ENCODE measurements at places on chromosomes 11 and 22.

GRCh38 chr11:118136341-118136740 is 16.3 kb downstream of the SCN4B start:
- DNase-seq: no peak

DNA sequence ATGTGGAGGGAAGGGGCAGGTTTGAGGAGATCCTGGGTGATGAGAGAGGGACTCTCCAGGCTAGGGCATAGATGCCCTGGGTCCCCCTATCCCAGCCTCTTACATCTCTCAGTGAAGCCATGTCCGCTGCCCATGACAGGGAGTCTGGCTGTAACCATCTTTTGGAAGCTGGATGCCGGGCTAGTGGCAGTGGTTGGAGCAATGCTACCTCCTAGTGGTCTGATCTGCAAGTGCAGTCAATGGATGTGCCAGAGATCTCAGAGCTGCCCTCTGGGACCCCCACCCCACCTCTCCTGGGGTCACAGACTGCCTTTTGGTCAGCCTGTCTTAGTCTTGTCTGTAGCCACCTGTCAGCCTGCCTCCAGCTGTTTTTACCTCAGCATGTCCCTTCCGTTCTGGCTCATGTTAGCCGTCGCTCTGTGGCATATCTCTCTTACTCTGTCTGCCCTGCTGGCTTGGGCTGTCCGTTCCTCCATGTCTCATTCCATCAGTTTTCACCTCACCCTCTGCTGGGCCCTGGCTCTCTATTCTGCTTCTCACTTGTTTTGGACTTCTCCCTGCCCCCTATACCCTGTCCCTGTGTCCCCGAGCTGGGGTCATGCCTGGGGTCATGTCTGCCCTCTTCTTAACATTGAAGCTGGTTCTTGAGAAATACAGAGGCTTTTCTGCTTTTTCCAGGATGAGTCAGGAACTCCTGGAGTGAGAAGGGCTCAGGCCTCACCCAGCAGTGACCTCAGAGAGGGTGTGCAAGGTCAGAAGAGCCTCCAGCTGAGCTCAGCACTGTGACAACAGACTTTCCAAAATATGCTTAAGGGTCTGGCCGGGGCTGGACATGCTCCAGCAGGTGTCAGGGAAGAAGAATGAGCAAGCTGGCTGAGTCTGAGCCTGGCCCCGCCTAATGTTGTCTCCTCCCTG is 52.0 kb upstream of the THY1 start:
- peak; percentile 22 for DNase-seq

- no peak for DNase-seq
Measured at GRCh38 chr11:128790196-128790595, 76.9 kb downstream of the KCNJ1 start.

GRCh38 chr22:27063406-27063805 is 406.0 kb downstream of the MIAT start:
- no peak for DNase-seq

- DNase-seq: no peak
Measured at GRCh38 chr11:69471729-69472540, 9.5 kb upstream of the LINC01488 start.

DNA sequence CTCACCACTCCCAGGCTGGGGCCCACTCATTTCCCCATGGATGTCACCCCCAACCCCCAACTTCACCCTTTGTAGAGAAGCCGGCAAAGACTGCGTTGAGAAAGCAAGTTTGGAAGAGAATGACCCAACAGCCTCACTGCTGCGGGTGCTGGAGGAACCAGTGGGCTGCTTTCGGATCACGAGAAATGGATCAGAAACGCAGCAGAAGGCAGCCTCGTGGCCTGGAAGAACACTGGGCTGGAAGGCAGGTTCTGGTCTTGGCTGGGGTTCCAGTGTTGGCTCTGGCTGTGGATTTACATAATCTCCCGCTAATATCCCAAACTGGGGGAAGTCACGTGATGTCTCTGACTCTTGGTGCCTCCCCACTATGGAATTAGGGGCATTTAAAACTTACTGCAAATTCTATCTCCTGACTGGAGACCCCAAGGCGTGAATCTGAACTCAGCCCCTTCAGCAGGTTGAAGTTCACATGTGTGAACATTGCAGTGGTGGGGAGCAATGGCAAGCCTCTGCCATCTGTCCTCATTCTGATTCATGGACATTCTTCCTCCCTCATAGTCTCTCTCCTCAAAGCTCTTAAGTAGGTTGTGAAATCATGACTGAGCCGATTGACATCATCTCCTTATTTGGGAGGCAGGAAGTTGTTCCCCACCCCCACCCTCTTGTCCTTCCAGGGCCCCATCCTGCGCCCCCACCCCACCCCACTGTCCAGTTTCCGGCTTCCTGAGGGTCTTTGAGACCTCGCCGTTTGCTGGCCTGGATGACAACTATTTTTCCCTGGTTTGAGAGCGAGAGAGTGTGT is 37.0 kb upstream of the TIMP3 start:
- DNase-seq: no peak

DNA sequence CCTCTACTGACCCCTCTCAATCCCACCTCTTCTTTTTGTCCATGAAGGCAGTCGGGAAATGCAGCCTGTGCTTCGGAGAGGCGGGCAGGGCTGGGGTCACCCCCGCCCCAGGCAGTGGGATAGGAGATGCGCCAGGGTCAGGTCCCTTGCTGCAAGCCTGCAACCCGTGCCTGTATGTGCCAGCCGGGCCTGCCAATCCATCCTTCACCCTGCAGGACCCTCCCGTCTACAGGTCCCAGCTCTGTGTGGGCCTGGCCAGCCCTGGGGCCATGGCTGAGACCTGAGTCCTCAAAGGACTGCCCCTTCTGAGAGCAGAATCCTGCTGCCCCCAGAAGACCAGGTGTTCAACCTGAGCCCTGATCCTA is 10.9 kb downstream of the ASCL2 start:
- no peak for DNase-seq

Data from central memory CD4-positive, alpha-beta T cell (primary cell).